ENCODE measurements at places on chromosomes 6 and 20.

GRCh38 chr20:1377341-1377871 is 15.4 kb downstream of the FKBP1A start:
- DNase-seq: no peak

GRCh38 chr20:12287575-12287974 is 369.9 kb downstream of the BTBD3 start:
- DNase-seq: no peak

GRCh38 chr6:158849899-158850806 is 31.0 kb upstream of the EZR start:
- peak; percentile 97 for DNase-seq

GRCh38 chr6:6679633-6680032 is 91.1 kb downstream of the LY86 start:
- DNase-seq: no peak

DNA sequence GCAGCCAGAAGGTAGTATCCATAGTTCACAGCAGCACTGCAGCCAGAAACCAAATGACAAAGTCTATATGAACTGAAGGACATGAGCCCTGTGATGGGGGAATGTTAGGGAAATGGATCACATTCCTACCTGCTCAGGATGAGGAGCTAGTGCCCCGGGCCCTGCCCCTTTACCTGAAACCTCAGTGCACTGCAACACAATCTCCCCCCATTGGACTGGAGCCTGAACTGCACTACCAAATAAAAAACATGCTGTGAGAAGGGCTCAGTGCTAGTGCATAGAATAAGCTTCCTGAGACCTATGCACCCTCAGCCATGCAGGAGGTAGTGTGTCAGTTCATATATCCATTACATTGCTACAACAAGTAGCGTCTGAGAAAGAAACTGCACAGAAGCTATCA is 477.8 kb downstream of the HACE1 start:
- no peak for DNase-seq

GRCh38 chr20:37133952-37134351 is 38.2 kb upstream of the RBL1 start:
- DNase-seq: no peak

GRCh38 chr6:63805345-63805744 is 169.7 kb downstream of the PHF3 start:
- no peak for DNase-seq

DNA sequence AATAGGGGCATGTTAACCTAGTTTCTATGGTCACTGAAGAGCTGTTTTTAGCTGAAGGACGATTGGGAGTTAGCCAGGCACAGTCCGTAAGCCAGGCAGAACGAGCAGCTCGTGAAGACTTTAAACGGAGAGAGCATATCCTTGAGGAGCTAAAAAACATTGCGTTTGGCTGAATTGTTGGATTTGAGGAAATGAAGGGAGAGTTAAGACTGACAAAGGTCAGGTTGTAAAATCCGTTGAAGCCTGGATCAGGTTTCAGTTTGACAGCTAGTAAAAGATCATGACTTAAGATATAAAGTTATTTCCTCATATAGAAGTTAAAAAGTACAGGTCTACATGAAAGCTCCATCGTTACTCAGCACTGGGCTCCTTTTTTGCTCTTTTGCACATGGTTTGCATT is 2.8 kb downstream of the DBNDD2 start:
- DNase-seq: no peak

DNA sequence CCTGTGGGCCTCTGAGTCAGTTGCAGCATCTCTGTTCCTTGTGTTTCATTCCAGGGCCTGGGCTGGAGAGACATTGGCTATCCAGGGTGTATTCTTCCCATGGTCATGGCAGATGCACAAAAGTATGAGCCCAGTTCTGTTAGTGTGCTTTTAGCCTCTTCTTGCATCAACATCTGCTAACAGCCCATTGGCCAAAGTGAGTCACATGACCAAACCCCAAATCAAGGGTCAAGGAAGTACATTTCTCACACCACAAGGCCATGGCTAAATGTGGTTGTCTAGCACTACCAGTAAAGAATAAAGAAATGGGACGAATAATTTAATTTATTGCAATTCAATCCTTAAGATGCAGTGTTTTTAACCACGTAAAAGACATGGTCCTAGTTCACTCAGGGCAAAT is 43.9 kb downstream of the NRN1 start:
- DNase-seq: no peak

- no peak for DNase-seq
Observed at GRCh38 chr6:30359276-30359675, 14.3 kb downstream of the RPP21 start.

GRCh38 chr20:46743088-46743487 is 33.6 kb downstream of the SLC2A10 start:
- no peak for DNase-seq

DNA sequence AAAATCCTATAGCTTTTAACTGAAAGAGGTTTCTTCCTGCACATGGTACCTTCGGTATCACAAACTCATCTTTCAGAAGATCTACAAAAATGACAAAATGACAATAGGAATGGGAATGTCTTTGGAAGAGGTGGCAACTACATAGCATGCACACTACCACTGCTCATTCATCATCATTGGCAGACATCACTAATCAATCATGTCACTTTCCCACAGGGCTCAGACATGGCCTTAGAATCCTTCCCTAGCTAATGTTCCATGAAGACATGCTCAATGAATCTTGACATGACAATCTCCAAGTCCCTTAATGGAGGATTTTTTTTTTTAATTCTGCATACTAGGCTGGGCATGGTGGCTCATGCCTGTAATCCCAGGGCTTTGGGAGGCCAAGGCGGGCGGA is 3.2 kb upstream of the PGC start:
- DNase-seq: no peak

DNA sequence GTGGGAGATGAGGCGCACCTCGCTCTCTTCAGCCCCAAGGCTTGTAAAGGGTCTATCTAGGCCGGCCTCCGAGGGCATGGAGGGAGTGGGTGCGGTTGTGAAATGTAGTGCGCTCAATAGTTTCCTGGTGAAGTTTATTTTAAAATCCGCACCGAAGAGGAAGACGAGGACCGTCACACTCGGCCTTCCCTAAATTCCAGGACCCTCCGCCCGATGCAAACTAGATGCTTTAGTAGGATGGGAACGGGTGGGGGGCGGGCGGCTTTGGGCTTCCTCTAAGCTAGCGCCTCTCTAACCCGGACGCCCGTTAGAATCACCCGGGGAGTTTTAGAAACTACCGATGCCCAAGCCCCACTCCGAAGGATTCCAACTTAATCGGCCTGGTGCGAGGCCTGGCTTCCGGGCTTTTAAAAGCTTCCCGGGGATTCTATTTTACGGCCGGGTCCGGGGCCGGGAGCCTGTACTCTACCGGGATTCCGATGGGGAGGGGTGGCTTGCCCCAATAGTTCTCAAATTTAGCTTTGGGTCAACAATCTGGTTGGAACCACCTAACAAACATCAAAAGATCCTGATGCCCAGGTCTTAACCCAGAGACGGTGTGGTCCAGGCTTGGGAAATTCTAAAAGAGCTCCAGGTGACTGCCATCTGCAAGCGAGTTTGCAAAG is 548 bp upstream of the BCAS4 start:
- DNase-seq: no peak

All from brain microvascular endothelial cell (primary cell).